ENCODE measurements at places on chromosomes 2 and 18. TPM values are rescaled to one million over a fixed set of nuclear protein-coding genes. Genes with fewer than 3 reads are reported as not detected.

POTEC gene
- not detected for total RNA-seq

KIF5C gene
- total RNA-seq, result 3.6 TPM

- no peak for DNase-seq
These were observed 143.7 kb downstream of the KLHL29 start for GRCh38 chr2:23528690-23529089.

DNA sequence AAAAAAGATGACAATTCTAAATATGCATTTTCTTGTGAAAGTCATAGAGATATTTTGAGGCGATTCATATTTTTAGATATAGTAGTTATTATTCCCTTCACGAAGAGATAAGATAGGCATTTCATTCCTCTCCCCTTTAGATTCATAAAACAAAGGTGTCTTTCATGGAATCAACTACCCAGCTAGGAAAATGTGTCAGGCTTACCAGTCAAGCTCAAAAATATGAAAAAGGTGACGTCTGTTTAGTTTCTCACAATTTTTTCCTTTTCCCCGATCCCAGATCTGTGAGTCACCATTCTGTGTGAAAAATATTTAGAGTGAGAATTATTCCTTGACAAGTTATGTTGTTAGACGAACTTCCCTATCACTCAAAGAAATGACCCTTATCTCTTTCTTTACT lies 95.4 kb upstream of the FN1 start:
- no peak for DNase-seq

- no peak for DNase-seq
These were observed 33.6 kb upstream of the SNED1 start for GRCh38 chr2:240964704-240965295.

Measured in kidney (tissue), 22 donors.